ENCODE measurements at places on chromosomes 3 and 15.

DNA sequence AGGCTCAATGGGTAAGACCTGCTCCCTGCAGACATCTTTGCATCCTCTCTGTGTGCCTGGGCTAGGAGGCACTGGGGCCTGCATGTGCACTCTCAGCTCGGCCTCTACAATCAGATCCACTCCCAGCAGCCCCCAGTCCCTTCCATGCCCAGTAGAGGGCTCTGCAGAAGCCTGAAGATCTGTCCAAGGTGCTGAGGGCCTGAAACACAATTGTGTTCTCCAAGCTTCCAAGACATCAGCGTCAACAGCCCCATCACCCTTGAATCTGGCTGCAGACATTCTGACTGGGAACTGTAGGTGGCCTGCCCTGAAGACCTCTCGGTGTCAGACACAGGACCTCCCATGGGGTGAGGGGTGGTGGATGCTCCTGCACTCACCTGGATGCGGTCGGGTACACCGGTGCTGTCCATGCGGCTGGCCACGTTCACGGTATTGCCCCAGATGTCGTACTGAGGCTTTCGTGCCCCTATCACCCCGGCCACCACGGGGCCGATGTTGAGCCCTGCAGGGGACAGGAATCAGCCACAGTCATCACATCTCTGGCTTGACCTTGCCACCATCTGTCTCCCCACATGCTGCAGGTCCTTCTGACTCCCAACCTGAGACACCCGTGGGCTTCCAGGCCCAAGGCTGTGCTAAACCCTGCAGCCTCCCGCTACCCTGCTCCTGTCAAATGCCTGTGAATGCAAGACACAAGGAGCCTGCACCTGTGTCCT is 84.7 kb downstream of the SEC22A start:
- DNase-seq = no peak

DNA sequence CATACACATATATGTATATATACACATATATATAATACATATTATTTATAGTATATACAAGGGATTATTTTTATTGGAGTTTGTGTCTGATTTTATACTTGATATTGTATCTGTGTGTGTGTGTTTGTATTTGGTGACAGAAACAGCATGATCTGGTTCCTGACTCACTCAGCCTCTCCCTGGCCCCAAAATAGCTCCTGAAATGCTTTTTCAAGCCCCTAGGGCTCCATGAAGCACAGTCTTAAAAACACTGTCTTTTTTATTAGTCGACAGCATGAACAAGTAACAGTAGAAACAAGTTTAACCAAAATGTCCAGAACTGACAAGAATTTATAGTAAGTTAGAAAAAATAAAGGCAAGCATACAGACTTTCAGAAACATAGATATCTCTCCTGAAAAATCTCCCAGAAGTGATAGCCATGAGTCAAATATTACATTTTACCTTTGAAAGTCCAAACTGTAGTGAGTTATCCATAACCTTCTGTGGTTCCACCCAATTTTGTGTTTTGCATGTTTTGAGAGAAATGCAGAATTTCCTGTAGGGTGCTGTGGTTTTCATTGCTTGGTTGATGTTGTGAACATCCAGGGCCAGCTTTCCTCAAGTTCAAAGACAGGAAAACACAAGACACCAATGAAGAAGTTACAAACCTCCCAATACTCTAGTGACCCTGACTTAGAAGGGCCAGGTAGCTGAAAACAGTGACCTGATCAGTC is 98.5 kb upstream of the CCDC80 start:
- DNase-seq = no peak

- no peak for DNase-seq
Observed at GRCh38 chr3:46576-46975, 150.0 kb upstream of the CHL1 start.

DNA sequence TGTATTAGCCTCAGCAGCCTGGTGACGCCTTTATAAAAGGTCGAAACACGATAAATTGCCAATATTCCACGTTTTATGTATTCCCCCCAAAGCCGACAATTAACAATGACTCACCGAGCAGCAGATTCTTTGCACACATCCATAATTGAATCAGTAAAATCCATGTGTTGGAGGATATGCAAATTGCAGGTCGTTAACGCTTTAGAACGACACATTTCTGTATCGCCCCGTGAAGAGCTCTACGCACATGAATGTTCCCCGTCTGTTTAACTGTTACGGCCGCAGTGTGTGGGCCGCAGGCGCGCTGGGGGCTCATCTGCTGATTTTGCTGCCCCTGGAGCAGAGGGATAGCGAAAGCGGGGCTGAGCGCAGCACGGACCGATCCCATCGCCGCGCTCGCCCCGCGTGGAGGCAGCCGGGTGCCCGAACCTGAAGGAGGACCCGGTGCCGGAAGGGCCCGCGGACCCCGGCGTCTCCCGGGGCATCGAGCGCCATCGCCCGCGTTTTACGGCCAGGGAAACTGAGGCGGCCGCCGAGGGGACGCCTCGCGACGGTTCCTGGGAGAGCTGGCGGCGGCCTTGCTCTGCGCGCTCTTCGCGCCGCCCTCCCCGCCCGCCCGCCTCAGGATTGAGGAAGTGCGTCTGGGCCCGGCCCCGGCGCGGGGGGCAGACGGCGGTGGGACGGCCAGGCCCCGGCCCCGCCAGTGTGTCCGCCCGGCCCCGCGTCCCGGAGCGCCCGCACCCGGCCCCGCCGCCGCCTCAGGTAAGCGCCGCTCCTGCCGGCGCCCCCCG is at the start of gene LRRK1:
TSS of gene LRRK1 (plus strand) at position 668 of the 791 bp plus-strand sequence. CDS start 5,276 bp downstream, outside the sequence.
- no peak for DNase-seq

- DNase-seq = no peak
Observed at GRCh38 chr3:194306771-194307640, 44.1 kb downstream of the CPN2 start.

DNA sequence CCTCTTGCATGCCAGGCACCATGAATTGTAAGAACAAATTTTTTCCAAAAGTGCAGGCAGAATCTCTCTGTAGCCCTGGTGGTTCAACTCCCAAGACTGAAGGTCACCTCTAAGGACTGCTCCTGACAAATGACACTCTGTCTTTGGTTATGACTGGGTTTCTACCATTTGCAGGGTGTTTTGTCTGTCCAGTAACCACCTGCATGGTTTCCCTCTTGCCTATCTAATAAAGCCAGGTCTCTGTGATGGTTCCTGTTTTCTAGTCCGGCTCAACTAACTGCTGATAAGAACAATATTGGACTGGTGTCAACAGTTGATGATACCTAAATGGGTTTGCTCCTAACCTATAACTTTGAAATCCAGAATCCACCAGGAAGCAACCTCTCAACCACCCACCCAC is 43.7 kb downstream of the ATP8B4 start:
- DNase-seq = no peak

GRCh38 chr15:57183614-57184344 is 192.5 kb upstream of the CGNL1 start:
- no peak for DNase-seq

DNA sequence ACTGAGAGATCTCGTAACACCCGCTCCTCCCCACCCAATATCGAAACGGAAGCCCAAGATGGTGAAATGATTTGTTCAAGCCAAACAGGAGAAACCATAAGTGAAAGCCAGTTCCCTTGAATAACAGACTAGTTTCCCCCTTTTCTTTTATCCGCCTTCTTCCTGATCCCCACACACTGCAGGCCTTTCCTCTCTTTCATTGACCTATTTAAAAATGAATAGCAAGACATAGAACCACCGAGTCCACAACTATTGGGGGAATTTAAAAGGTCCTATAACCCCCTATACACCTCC is 382 bp upstream of the COX17 start:
- DNase-seq = no peak

GRCh38 chr3:44516230-44516629 is 38.8 kb upstream of the ZNF445 start:
- DNase-seq = no peak

DNA sequence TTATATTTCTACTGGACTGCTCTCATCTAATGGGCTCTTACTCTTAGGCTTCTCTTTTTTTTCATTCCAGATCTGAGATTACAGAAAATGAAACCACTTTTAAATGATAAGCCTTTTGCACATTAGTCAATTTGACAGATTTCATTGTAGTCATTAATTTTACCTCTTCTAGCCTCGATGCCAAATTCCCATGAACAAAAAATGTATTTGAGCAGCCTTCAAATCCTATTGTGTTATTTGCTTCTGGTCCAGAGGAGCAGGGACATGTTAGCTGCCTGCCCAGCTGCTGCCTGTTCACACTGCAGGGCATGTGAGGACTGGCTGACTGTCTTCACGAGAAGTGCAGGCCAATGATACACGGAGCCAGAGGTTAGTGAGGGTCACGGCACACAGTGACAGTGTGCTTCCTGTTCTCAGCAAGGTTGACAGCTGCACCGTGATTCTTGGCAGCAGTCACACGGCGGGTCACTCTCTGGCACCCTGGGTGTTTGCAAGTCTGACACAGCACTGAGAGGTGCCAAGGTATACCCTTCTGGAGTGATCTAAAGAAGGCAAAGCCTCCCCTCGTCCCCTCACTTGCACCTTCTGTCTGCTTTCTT is 40.8 kb downstream of the KAT2B start:
- no peak for DNase-seq

DNA sequence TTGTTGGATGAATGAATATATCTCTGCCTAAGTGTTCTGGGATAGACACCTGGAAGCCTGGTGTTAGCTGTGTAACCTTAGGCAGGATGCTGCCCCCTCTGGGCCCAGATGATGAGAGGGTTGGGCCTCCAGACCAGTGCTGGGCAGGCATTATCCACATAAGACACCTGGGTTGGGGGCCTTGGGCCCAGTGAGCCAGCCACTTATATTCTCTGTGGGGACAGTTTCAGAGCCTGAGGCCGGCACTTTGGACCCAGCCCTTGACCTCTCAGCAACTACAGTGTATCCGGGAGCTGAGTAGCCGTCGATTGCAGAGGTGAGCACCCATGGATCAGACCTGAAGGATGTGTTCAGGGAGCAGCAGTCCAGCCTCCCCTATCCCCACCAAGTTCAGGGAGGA is 2.2 kb downstream of the HEMK1 start:
- DNase-seq = no peak

DNA sequence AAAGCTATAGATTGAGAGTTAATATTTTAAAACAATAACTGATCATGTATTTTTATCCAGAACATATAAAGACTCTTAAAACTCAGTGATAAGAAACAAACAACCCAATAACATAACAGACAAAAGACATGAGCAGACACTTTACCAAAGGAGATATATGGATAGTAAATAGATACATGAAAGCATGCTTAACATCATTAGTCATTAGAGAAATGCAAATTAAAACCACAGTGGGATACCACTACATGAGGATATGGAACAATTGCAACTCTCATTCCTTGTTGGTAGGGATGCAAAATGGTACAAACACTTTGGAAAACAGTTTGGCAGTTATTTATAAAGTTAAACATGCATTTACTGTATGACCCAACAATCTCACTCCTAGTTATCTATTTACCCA is 95.0 kb downstream of the IQCH start:
- no peak for DNase-seq

DNA sequence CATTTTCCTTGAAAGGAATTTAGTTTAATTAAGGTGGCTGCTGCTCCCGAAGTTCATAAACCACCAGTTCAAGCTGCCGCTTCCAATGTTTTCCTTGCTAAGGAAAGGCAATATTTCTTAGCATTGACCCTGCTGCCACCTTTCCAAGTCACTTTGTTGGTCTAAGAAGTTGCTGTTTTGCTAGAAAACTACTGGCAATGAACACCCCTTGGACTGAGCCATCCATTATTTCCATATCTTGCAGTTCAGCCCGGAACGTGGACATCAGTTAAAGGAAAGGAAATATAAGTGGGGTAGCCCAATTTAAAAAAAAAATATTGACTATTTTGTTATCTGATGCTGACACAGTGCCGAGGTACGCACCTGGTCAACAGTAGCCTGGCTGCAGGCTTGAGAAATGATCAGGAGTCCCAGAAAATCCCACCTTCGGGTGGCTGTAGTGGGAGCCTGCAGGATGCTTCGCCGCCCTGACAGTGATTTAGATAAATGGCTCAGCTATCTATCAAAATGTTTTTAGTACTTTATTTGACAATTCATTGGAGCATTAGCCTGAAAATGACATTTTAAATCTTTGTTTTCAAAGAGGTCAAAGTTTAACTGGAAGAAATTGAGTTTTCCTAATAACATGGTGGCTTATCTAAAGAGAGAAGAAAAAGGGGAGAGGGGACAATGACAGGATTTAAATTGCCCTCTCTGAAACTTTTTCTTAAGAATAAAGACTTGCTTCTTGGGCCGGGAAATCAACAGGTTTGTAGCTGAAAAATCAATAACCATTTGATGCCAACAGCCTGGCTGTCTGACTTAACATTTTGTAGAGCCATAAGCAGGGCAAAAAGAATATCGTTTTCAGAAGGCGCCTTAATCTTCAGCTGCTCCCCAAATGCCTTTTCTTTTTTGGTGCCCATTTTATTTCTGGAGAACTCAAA is 1.6 kb downstream of the RARB start:
- DNase-seq = no peak

- DNase-seq = no peak
Observed at GRCh38 chr3:110806924-110807323, 264.7 kb upstream of the NECTIN3 start.
